ENCODE measurements at places on chromosomes 3 and 15.

DNA sequence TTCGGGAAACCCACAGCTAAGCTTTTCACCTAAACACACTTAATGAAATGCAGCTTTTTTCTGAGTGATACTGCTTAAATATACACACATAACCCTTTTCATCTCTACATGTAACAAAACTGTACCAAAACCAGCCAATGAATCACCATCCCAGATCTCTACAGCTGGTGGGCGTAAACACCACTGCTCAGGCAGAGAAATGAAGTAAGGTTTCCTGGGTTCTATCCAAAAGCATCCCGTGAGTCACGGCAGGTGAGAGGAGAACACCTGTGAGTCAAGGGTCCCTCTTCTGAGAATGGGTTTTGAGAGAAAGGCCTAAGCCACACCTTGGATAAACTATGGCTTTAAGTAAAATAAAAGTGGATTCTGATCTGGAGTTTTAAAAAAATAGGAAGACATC lies 2.6 kb downstream of the CLDN1 start:
- DNase-seq, result no peak

DNA sequence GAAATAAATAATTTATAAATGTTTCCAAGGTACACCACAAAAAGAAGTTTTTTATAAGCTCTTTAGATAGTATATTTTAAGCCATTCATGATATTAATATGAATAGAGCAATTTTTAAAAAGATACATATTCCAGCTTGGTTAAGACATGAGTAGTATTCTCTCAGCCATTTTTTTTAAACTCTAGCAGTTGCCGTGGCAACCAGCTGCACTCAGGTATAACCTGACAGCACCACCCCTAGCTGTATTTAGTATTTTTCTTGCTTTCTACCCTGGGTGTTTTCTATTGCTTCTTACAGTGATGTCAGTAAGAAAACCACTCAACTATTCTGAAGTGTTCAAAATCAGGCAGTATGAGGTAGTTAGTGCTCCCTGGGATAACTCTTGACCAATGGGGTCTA lies 496.3 kb upstream of the CNTN3 start:
- DNase-seq, result no peak

DNA sequence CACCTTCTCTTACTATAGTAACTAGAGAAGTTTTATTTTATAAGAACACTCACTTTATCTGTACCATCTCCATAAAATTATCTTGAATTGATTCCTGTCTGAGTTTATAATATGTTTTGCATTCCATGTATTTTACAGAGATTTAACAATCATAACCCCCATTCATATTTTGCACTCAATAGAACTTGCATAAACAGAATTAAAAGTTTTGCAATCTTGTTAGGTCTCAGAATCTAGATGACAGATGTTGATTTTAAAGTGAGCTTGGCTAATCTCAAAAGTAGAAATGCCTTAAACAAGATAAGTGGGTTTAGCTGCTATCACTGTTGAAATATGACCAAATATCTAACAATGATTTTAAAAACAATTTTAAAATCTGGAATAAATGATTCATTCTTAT lies 107.9 kb upstream of the EPHA6 start:
- DNase-seq, result no peak

DNA sequence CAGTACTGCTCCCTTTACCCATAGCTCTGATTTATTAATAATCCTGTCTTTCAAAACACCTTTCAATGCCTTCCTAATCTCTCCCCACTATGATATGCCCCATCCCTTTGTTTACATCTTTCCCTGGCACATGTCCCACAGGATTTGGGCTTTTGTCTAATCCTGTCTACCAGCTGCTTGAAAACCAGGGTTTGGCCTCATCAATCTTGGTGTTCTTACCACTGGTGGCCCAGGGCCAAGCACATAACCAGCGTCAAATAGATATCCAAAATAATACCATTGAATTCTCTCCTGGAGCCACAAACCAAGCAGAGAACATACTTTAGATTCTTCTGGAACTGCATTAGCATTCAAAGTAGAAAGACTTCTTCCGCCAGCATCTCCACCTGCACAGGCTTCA lies 104.8 kb upstream of the PPP2R3A start:
- no peak for DNase-seq

GRCh38 chr3:32886911-32887310 lies 64.5 kb upstream of the CCR4 start:
- no peak for DNase-seq

- no peak for DNase-seq
Observed at GRCh38 chr3:72265256-72266015, 480.5 kb upstream of the PROK2 start.

GRCh38 chr3:120497336-120497735 lies 46.5 kb upstream of the FSTL1 start:
- no peak for DNase-seq

DNA sequence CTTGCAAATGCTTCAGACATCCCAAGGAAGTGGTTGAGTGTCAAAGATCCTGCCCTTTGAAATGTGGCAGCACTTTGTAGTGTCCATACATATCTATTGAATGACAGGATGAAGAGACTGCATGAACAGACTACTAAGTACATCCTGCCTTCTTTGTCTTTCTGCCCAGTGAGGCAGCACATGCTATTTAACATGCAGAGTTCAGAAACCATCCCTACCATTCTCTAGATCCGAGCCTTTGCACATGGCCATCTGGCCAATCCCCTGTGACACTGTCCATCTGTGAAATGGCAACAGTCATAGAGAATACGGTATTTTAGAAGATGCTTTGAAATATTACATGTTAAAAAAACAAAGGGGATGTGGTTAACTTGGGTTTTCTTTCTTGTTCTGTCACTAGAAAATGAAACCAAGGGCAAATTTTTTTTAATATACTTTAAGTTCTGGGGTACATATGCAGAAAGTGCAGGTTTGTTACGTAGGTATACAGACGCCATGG lies 519.6 kb downstream of the NTRK3 start:
- DNase-seq, result no peak

DNA sequence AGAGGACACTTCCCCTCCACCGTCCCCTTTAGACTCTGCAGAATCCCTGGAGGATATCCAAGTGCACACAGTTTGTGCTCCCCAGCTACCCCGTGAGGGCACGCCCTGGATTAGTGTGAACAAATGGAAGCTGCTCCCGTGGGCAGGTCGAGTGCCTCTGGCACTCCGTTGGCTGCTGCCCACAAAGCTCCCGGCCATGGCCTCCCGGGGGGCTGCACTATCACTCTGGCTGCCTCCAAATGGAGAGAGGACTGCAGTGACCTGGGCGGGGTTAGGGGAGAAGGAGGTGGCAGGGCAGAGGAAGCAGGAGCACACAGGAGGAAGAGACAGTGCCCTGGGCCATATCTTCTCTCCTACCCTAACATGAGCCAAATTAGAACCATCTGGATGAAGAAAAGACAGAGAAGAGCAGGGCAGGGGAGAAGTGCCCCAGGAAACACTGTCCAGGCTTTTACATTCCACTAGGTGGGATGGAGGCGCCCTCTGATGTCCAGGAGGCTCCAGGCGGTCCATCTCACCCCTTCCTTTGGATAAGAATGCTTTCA lies 29.4 kb upstream of the ACAD9 start:
- DNase-seq, result no peak

GRCh38 chr3:97970956-97971620 lies 1.1 kb downstream of the RIOX2 start:
- DNase-seq, result no peak

- no peak for DNase-seq
Observed at GRCh38 chr3:149340310-149340933, 7.0 kb upstream of the TM4SF18 start.

- DNase-seq, result no peak
Observed at GRCh38 chr3:163717377-163717776, 1360.9 kb downstream of the SI start.

DNA sequence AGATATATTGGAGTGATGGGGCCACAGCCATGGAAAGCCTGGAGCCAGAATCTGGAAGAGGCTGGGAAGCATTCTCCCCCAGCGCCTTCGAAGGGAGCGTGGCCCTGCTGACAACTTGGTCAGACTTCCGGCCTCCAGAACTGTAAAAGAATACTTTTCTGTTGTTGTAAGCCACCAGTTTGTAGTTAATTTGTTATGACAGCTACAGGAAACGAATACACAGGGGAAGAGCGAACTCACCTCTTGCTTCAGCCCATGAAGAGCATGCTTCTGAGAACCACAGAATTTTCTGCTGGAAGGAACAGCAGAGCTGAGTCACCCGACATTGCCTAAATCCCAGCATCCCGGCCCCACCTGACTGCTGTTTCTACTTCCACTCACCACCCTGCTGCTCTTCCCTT lies 501.7 kb downstream of the SHQ1 start:
- peak; percentile 41 for DNase-seq

- DNase-seq, result no peak
Observed at GRCh38 chr3:143832433-143832832, 15.8 kb downstream of the SLC9A9 start.

GRCh38 chr3:49276475-49277382 lies at the start of gene C3orf62:
Gene C3orf62, minus strand, starts transcription at chr3:49277232. Its CDS starts 360 bp downstream, at chr3:49276872.
- DNase-seq, result peak; percentile 84

DNA sequence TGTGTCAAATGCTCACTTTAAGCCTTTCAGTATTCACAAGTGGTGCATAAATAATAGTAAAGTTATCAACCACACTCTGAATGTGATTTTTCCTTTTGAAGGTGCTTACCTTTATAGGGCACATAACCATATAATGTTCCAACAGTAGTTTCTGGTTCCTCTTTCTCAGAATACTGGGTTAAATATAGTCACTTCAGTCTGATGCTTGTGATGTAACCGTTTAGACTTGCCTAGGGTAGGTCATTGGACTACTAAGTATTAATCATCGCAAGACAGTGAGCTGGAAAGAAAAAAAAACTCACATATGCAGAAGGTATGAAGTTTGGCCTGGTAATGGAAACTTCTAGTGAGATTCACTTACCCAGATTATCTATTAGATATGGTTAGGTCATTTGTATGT lies 1.9 kb downstream of the KBTBD8 start:
- DNase-seq, result no peak

DNA sequence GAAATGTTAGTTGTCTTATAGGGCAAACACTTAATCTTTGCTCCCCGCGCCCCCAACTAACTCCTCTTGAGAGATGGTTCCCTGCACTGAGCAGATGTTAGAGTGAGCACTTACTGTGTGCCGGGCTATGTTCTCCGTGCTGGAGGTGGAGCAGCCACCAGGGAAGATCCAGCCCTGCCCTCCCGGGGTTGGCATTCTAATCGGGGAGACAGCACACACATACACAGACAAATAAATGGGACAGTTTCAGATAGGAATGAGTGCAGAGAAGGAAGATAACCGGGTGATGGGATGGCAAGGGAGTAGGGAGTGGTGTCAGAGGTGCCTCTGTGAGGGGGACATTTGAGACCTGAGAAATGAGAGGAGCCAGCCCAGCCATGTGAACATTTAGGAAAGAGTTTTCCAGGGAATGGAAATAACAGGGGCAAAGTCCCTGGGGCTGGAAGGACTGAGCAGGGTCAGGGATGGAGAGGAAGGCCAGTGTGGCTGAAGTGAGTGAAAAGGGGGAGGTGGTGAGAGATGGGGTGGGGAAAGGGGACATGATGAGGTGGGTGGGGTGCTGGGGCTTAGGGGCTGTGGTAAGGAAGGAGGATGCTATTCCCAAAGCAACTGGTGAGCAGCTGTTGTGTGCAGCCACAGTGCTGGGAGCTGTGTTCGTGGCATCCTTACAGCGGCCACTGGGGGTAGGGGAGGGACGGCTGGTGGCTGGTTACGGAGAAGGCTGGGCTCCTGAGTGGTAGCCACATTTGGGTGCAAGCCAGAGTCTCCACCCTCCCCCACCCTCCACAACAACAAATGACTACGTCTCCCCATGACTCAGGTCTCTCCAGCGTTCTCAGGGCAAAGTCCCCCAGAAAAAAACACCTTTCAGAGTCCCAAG lies 15.4 kb upstream of the FGD5 start:
- peak; percentile 7 for DNase-seq

- DNase-seq, result no peak
Observed at GRCh38 chr3:40502034-40502433, 3.8 kb upstream of the ZNF620 start.

- peak; percentile 45 for DNase-seq
Observed at GRCh38 chr3:69161587-69162307, 39.4 kb upstream of the LMOD3 start.

- DNase-seq, result no peak
Observed at GRCh38 chr15:52121896-52122295, 9.3 kb upstream of the BCL2L10 start.

DNA sequence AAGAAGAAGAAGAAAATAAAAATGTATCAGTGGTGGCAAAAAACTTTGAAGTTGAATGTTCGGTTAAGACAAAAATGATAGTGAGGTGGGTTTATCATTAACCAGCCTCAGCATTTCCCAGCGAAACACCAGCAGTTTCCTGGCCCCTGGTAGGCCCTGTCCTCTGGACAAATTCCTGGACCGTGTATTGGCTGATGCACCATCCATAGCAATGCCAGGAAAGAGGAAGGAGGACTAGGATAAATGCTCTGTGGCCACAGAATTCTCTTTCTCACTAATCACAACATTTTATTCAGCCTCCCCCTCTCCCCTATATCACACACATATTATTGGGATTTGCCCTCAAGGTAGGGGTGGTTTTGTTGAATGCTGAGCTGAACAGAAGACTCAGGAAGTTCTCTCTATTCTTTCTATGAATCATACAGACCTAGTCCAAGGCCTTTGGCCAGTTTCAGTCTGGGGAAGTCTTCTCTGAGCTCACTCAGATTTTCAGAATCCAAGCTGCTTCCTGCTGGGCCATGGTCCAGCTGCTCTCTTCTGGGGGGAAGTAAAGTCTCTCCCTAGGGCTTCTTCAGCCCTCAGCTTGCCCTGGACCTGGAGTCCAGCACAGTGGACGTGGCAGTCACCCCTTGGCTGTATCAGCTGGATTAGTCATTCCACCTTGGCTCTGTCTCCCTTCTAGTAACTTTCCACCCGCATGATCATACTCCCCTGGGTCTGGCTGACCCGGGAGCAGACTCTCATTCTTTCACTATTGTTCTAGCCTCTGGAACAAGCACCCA lies 27.6 kb downstream of the SLC28A1 start:
- no peak for DNase-seq

DNA sequence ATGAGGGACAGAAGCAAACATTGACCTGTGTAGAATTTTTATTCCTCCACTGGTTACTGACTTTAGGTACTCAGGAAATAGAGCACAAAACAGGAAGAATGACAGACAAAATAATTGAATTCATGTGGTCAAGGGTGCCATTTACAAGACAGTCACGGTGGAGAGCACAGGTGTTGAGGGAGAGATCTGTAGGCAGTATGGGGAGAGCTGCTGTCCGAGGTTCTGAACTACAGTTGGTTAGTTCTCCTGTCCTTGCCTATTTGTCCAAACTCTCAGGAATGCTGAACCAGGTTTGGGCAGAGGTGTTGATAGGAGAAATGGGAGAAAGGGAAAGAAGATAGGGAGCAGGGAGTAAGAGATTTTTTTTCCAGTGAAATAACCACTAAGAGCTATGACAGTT lies 178.5 kb upstream of the ZBTB20 start:
- DNase-seq, result no peak

DNA sequence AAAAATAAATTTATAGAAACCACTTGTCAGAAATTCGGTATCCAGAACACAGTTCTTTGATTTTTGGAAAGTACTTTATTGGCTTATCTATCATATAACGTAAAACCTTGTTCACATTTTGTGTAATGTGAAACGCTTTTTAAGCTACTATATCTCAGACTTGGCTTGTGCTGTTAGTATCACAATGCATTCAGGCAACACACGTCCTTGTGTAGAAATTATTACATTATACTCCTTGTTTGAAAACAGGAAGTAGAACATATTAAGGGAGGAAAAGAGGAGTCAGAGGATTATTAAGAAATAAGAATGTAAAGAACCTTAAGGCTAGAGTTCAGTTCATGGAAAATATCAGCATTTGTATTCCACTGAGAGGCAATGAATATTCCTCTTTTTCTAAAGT lies 1.6 kb downstream of the DNAJC13 start:
- no peak for DNase-seq

- no peak for DNase-seq
Observed at GRCh38 chr3:118011910-118012309, 1022.7 kb downstream of the IGSF11 start.

All from CD4-positive, alpha-beta T cell treated with Interleukin-6 for 4 hours (primary cell).